ENCODE measurements at places on chromosomes 6 and 20.

- no peak for DNase-seq
These were observed 225.8 kb upstream of the SOX4 start for GRCh38 chr6:21367649-21368154.

DNA sequence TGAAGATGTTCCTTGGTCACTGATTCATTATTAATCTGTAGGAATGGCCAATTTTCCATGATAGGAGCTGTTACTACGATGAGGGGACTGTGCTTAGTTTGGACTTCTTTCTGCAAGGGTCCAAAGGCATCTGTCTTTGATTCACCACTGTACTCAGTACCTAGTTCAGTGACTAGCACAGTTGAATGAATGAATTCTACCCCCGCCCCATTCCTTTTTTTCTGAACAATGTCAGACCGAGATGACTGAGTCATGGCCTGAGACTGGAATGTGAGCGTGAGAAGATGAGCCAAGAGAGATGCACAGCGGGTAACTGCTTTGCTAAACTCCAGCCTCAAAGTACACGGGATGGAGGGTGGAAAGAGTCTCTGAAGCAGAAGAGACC lies 419 bp upstream of the SNHG17 start:
- DNase-seq = no peak

- DNase-seq = no peak
These were observed 37.1 kb downstream of the FAXC start for GRCh38 chr6:99312354-99312753.

GRCh38 chr6:97305414-97306066 lies 22.5 kb upstream of the MMS22L start:
- no peak for DNase-seq

DNA sequence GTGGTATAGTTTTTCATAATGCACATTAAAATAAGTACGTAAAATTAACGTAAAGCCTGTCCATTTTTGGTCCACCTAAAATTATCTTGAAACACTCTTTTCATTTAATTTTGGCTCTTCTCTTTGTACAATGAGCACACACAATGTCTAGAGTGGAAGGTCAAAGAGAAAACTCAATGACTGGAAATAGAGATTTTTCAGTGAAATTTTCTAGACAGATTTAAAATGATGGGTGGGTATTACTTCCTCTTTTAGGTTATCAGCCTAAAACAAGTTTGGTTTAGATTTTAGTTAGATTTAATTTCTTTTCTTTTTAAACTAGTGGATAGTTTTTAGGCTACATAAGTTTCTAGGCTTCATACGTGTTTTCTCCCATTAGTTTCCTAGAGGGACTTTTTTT lies 24.9 kb downstream of the DSE start:
- DNase-seq = no peak

DNA sequence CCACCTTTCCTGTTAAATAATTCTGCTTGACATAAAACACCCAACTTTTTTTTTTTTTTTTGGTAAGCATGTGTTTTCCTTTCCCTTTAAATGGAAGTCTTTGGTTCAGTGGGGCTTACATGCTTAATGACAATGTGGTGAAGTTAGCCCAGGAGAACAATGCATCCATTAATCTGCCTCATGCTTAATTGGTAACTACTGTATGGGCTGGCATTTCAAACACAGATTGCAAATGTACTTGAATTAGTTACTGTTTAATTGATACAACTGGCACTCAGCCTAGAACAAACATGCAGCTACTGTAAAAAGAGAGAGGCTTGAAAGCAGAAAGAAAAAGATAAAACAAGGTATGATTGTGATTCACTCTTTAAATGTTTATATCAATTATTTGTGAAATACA lies 483.6 kb upstream of the NOX3 start:
- no peak for DNase-seq

DNA sequence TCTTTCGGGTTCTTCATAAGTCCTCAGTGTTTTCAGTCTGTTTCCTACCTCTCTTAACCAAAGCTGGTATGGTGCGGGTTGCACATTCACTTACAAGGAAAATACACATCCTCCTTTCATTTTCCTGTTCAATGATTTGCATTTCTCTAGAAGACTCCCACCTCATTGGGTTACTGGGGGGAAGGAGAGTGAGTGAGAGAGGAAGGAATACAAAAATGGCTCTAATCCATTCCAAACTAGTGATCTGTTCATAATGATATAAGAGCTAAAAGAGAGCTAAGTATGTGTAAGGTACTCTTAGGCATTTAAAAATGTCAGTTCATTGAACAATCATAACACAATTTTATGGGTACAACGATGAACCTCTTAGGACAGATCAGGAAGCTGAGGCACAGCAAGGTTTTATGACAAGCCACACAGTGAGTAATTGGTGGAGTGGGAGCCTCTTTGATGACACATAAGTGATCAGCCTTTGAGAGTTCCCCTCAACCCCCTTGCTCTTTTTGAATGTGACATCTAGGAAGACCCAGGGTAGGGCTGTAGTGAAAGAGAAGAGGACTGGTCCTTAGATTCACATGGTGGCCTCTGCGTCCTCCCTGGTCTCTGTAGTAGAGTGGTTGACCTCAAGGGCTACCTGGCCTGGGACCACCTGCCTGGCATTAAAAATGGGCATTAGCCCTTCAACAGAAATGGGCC lies 328.4 kb upstream of the SOX4 start:
- no peak for DNase-seq

DNA sequence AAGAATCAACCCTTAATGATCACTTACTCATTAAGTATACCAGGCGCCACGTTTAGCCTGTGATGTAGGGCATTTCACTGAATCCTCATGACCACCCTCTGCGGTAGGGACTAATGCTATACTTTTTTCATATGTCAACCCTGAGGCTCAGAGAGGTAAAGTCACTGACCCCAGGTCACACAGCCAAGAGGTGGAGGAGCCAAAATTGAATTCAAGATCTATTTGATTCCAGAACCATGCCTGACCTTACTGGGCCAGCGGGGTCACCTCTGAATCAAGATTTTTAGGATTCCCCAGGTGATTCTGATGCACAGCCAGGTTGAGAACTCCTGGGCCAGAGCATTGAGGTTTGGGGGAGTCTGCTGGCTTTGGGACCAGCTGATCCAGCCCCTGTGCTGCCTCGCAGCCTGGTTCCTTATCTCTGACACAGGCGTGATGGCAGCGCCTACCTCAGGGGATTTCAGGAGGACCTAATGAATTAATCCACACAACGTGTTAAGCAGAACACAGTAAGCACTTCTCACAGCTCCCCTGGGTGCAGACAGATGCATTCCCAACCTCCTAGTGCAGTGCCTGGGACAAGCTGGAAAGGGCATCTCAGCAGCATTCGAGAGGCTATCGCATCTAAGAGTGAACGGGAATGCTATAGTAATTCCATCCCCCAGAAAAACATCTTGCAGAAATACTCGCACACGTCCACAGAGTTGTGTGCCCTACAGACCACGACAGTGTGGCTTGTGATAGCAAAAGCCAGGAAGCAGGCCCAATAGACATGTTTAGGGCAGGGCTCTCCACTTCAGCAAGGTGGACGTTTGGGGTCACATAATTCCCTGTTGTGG lies 101.4 kb upstream of the PTPN1 start:
- DNase-seq = no peak

- no peak for DNase-seq
These were observed 367.1 kb downstream of the C6orf118 start for GRCh38 chr6:164942271-164942670.

GRCh38 chr6:494394-494793 lies 102.8 kb downstream of the IRF4 start:
- no peak for DNase-seq

DNA sequence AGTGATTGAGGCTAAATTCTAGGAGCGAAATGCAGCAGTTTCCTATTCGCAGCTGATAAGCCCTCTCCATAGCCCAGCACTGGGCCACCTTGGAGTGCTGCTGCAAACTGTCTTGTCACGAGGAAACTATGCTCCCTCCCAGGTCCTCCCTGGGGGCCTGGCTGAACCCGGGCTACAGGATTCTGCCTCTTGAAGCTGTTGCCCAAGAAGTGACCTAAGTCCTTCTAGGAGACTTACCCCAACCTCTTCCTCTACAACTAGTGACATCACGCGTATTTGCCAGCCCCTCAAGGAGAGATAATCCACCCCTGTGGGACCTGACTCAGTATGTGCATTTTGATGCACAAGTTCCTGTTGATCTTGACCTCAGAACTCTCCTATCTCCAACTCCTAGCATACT lies 26.5 kb upstream of the ZFAND3 start:
- no peak for DNase-seq

Data from T47D (cell line).